ENCODE measurements at places on chromosomes 6 and 20. TPM values are rescaled to one million over a fixed set of nuclear protein-coding genes. Genes with fewer than 3 reads are reported as not detected.

SYCP2 gene
- 0.17 TPM for total RNA-seq

SIGLEC1 gene
- total RNA-seq = not detected

SLC17A3 gene
- not detected for total RNA-seq

RIMS1 gene
- 0.16 TPM for total RNA-seq

MYB gene
- 0.17 TPM for total RNA-seq

OR2B3 gene
- not detected for total RNA-seq

SIRPB2 gene
- not detected for total RNA-seq

CFAP206 gene
- 0.34 TPM for total RNA-seq

PLA2G7 gene
- total RNA-seq = not detected

CRISP3 gene
- not detected for total RNA-seq

TMEM170B gene
- 0.32 TPM for total RNA-seq

MTFR2 gene
- total RNA-seq = 0.16 TPM

GDAP1L1 gene
- total RNA-seq = not detected

PHACTR2 gene
- 23.5 TPM for total RNA-seq

IL17A gene
- total RNA-seq = not detected

TRIM40 gene
- total RNA-seq = not detected

SPATA25 gene
- total RNA-seq = 1.4 TPM

LIN28B gene
- not detected for total RNA-seq

NINL gene
- total RNA-seq = 17.0 TPM

RSPH3 gene
- 4.8 TPM for total RNA-seq

VGLL2 gene
- not detected for total RNA-seq

NNAT gene
- total RNA-seq = 0.26 TPM
